ENCODE measurements at places on chromosomes 4 and X. TPM values are rescaled to one million over a fixed set of nuclear protein-coding genes. Genes with fewer than 3 reads are reported as not detected.

- no peak for DNase-seq
These were observed 106.2 kb upstream of the SLC34A2 start for GRCh38 chr4:25549413-25549812.

The CORIN gene
- 0.34 TPM for total RNA-seq

DNA sequence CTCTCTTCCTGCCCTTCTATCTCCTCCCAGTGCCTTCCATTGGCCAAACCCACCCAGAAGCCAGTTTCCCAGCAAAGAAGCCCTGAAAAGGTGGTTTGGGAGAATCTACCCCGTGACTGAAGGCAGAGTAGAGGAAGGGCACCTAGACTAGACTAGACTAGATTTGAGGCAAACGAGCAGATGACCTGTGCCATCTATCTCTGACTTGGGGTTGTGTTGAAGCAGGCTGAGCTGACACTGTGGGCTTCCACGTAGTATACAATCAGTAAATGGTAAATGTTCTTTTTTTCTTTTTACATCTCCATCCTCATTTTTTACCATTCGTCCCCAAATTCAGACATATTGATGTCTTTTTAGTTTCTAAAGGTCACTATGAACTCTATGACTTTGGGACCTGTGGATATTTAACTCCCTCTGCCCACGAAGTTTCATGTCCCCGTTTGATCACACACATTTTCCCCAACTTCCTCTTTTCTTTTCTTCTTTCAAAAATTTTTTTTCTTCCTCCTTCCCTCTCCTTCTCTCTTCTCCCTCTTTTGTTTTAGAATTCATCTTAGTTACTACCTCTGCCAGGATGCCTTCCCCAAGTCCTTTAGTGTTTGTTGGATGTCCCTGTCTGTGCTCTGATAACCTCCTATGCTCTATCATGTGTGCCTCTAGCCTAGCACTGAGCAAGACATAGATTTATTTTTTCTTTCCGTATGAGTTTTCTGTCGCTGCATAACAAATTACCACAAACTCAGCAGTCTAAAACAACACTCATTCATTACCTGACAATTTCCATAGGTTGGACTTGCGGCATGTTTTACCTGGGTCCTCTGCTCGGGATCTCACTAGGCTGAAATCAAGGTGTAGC, 6.2 kb upstream of the AFF1 start:
- DNase-seq: no peak

DNA sequence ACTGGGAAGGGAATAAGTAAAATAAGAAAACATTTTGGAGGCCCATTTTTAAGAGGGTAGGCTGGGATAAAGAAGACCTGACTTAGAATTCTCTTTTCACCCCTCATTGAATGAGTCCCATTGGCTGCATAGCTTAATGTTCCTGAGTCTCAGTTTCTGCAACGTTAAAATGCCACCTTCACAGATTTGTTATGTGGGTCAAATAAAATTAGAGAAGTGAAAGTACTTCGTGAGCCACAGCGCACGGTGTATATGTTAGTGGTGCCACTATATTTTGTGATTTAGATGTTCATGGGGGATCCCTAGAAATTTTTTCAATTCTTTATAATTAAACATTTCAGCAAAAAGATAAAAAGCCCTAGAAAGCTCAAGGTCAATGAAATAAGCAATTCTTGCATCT, 109.2 kb upstream of the HS3ST1 start:
- DNase-seq: no peak

GRCh38 chrX:72395237-72395636, 89.5 kb upstream of the CITED1 start:
- no peak for DNase-seq

Measured in neural crest cell (in vitro differentiated cells).